CD4-positive, alpha-beta T cell (primary cell): ENCODE measurements at places on chromosomes 5 and 9.

DNA sequence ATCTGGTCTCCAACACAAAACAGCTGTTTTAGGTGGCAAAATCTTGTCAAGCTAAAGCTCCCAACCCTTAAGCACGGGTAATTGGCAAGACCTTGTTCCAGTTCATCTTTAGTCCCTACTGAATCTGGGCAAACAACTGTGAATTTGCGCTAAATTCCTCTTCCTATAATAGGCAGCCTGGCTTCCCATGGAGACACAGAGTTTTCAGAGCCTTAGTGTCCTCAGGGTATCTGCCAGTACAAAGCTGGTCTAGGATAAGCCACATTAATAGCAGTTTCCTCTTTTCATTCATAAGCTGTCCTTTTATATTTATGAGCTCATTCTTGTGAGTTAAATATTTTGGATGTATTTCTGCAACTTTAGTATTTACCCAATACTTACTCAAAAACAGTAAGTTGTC, 59.5 kb downstream of the FGF10 start:
- DNase-seq: no peak

DNA sequence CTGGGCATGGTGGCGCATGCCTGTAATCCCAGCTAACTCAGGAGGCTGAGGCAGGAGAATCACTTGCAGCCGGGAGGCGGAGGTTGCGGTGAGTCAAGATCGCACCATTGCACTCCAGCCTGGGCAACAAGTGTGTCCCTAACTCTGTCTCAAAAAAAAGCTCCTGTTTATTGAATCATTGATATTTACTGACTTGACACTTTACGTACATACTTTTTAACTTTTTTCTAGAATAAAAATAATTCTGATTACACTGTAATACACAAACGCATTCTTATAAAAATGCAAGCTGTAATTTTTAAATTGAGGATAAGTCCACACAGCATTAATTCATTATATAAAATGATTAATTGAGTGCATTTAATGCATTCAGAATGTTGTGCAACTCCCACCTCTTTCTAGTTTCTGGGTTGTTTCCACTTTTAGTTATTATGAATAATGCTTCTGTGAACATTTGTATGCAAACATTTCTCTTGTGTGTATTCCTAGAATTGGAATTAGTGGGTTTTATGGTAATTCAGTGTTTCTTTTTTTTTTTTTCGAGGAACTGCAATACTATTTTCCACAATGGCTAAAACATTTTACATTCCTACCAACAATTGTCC, 15.7 kb downstream of the ERCC6L2 start:
- no peak for DNase-seq

DNA sequence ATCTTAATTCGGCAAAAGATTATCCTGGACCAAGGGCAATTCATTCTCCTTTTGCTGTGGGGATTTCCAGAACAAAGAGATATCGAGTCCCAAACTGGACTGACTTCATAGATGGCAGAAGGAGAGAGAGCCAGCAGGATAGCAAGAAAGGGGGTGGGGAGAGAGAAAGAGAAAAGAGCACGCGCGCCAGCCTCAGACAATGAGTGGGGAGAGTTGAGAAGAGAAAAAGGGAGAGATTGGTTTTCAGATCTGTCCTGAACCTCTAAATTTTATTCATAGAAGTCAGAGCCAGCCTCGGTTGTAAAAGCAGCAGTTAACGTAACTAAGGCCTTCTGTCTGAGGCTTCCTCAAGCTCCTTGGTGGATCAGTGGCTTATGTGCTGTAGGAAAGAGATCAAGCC, 55.3 kb upstream of the ALDH1B1 start:
- DNase-seq: no peak

DNA sequence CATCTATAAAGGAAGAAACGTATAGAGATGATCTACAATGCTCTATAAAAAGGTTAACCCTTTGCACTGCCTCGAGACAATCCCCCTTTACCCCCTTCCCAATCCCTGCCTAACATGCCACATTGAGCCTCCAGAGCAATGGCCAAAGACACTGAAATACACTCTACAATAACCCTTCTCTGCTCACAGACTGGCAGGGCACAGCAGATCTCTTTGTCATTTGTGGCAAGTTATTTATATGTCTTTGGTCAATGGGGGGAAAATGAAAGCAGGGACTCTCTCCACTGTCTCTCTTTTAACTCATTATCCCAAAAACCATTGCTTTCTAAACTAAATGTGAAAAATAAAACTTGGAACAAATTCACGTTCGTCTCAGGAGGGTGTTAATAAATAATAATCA, 51.7 kb downstream of the PTCH1 start:
- no peak for DNase-seq

- no peak for DNase-seq
Observed at GRCh38 chr5:174852143-174852542, 127.8 kb downstream of the MSX2 start.

DNA sequence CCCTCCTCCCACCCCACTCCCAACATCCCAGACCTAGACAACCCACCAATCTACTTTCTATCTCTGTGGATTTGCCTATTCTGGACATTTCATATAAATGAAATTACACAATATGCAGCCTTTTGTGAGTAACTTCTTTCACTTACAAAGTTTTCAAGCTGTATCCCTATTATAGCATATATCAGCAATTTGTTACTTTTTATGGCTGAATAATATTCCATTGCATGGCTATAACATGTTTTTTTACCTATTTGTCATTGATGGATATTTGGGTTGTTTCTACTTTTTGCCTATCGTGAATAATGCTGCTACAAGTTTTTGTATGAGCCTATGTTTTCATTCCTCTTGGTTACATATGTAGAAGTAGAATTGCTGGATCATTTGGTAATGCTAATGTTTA, 1.9 kb upstream of the KIF3A start:
- no peak for DNase-seq

- DNase-seq: no peak
Observed at GRCh38 chr9:19386502-19387044, 6.5 kb upstream of the RPS6 start.

DNA sequence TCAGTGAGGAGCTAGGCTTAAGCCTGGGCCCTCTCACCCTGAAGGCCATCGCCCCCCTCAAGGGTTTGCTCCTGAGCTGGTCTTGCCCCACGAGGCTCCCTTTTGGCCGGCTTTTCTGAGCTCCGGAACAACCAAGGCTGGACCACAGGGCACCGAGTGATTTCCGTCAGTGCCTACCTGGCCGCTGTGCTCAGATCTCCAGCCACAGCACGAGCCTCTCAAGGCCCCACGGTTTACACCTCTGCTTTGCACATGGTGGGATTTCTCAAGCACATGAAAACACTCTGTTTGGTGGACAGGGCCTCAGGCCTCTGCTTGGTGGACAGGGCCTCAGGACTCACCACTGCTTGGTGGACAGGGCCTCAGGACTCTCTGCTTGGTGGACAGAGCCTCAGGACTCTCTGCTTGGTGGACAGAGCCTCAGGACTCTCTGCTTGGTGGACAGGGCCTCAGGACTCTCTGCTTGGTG, 15.8 kb downstream of the CLPTM1L start:
- no peak for DNase-seq

DNA sequence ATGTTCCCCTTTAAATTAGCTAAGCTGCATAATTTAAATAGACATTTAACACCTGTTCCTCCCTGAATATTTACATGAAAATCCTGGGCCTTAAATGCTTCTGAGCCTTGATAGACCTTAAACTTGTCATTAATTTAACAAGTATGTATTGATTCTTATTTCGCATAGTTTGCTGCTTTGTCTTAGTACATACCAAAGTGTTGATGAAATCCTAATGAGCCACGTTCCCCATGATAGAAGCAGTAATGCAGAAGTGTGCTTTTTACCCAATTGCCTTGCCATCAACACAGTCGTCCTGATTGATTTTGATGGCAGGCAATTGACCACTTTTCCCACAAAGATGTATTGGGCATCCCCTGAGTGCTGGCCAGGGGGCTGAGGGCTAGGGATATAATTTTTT, 213.5 kb downstream of the SGCD start:
- no peak for DNase-seq

- no peak for DNase-seq
Observed at GRCh38 chr9:74036549-74037231, 460.4 kb upstream of the RORB start.

DNA sequence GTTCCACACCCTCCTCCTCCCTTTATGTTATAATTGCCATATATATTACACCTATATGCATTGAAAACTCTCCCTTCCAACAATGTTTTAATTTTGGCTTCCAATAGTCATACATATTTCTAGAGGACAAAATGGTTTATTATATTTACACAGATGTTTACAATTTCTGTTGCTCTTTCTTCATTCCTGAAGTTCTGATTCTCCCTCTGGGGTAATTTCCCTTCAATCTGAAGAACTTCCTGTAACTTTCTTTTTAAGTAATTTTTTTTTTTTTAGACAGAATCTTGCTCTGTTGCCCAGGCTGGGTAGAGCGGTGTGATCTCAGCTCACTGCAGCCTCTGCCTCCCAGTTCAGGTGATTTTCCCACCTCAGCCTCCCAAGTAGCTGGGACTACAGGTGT, 173.0 kb upstream of the MAP1B start:
- no peak for DNase-seq

DNA sequence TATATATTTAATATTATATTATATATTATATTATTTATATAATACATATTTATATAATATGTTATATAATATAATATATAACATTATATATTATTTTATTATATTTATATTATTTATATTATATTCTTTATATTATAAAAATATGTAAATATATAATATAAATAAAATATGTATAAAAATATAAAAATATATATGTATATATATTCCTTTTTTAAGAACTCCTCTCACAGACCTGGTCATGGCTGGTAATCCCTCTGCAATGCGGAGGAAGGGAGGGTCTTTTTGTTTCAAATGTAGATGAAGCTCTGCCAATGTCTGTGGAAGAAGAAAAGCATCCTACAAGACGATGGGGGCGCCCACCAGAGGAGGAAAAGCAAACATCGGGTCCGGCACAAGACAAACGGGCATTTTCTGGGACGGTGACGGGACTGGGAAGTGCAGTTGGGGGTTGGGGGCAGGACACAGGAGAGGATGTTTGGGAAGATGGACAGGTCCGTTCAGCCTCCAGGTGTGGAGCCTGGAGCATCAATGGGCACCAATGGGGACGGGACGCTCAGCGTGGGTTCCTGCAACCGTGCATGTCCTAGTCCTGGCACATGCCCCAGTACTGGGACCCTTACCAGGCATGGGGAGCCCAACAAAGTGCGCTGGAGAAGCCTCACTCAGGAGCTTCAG, 194.0 kb downstream of the IRX1 start:
- DNase-seq: no peak

DNA sequence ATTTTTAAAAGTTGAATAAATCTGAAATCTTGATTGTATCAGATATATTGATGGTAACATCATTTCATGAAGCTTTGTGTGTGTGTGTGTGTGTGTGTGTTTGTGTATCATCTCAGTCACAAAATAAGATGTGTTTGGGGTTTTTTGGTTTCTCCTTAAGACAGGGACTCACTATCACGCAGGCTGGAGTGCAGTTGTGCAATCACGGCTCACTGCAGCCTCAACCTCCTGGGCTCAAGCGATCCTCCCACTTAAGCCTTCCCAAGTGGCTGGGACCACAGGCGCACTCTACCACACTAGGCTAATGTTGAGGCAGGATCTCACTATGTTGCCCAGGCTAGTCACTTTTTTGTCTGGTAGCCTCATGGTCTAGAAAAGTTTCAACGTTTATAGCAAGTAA, 83.4 kb upstream of the DMRT1 start:
- DNase-seq: no peak

- DNase-seq: no peak
Observed at GRCh38 chr5:116509483-116510244, 65.0 kb downstream of the SEMA6A start.

GRCh38 chr5:170151097-170151831, 45.6 kb downstream of the FOXI1 start:
- no peak for DNase-seq

DNA sequence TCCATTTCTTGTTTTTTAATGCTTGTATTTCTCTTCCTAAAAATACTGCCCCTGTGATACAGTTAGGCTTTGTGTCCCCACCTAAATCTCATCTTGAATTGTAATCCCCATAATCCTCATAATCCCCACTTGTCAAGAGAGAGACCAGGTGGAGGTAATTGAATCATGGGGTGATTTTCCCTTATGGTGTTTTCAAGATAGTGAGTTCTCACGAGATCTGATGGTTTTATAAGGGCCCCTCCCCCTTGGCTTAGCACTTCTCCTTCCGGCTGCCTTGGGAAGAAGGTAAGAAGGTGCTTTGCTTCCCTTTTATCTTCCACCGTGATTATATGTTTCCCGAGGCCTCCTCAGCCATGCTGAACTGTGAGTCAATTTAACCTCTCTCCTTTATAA, 227.4 kb downstream of the MAN2A1 start:
- DNase-seq: no peak

DNA sequence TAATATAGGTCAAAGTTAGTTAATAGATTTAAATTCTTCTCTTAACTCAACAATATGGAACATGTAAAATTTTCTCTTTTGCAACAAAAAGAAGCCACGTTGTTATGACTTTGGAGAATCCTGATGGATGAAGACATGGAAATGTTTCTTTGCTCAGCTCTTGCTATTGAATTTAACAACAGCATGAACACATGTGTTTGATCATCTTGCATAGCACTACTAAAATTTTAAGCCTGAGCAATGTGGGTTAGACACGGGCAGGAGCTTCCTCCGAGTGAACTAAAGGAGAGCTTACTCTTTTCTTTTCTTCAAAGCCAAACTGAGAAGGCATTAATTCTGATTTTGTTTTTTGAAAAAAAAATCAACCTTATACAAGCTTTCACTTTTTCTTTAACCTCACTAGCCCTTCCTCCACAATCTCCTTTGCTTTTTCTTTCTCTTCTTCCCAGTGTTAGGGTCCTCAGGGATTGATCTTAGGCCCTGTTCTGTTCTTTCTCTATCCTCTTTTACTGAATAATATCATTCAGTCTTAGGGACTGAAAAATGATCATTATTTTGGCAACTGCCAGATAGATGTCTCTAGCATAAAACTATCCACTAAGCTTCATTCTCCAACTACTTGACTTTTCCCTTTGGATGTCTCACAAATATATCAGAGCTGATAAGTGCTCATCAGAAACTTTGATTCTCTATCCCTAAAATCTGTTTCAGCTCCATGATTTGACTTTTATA, 36.9 kb downstream of the ADAMTS19 start:
- no peak for DNase-seq

- no peak for DNase-seq
Observed at GRCh38 chr9:95740217-95741004, 135.1 kb upstream of the ERCC6L2 start.

- DNase-seq: no peak
Observed at GRCh38 chr5:97131921-97132320, 10.5 kb downstream of the LIX1 start.
